ENCODE measurements at places on chromosomes 13 and 19. TPM values are rescaled to one million over a fixed set of nuclear protein-coding genes. Genes with fewer than 3 reads are reported as not detected.

DNA sequence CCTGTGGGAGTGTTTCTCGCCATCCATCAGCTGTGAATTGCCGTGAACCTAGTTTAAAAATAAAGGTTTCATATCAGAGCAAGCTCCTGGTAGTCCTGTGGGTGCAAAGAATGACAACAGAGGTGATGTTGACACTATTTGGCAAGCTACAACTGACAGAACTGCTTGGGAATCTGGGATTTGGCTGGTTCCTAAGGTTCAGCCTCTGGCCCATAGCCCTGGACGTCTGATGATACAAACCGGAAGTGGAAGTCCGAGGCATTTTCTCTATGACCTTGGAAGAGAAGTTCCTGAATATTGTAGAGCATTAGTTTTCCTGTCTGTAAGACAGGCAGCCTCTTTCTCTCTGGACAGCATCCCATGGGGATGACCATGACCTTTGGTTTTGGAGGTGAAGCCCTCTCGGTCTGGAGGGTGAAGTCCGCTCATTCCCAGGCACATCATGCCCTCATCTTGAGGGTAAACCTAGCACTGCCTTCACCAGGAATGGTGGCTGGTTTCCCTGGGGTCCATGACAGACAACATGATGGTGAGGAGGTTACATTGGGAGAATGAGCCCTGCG lies 29.1 kb downstream of the GATAD2A start:
- no peak for DNase-seq

DNA sequence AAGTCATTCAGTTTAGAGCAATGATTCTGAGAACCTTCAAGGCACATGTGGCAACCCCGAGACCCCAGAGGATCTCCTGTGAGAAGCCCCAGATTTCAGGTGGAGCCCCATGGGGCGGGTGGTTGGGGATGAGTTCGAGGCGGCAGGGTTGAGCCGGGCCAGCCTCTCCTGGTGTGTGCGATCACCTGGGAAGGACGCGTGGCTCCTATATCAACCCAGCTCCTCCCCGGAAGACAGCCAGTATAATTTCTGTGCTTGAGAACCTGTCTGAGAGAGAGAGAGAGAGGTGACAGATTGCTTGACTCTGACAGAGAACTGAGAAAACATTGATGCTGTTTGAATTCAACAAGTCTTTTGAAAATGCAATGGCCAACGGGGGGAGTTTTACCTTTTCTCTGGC lies 89.0 kb downstream of the TEX29 start:
- no peak for DNase-seq

GRCh38 chr19:12733369-12734214 lies 892 bp downstream of the TRIR start:
- no peak for DNase-seq

DNA sequence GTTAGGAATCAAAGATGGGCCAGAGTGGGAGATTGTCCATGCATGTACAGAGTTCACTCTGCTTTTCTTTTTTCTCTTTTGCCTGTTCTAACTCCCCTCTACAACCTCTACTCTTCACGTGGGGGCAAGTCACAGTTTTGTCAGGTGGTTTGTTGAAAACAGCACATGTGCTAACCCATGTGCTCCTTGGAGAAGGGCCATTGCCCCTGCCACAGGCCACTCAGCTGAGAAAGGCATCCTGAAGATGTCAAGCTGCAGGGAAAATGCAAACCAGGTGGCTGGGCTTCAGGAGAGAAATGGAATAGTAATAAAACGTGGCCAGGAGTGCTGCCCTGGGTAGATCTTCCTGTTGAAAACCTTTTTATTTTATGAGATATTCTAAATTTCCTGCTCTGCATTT lies 35.3 kb upstream of the SLC10A2 start:
- no peak for DNase-seq

DNA sequence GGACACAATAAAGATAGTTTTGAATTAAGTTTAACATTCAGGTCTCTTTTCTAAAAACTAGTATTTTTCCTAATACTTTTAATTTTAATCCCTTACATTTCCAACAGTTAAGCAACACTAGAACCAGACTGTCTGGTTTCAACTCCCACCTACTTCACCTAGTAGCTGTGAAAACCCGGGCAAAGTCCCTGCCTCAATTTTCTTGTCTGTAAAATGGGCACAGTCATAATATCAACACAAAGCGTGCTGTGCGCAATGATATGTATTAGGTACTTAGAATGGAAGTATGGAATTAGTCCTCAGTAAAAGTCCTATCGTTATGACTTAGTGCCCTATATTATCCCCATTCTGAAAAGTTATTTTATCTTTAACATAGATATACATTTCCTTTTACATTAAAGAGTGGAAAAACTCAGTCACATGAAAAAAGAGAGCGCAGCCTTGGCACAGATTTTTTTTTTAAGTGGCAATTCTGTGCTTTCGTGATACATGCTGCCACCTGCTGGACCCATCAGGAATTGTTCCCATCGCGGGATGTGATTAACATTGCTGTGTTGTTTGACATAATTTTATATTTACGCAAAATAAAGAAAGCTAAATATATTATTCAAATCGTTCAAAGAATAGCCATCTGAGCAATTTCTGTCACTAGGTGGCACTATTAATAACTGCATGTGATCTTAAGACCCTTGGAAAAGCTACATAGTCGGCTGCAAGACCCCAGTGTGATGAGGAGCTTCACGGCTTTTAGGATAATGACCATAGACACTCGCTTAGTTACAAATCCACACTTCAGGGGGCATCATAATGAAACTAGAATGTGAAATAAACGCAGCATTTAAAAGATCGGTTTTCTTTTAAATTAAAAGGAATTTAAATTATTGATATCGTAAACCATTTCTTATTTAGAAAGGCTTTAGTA lies 59.9 kb downstream of the LIG4 start:
- peak; percentile 14 for DNase-seq

- DNase-seq: no peak
Observed at GRCh38 chr13:111326981-111327642, 6.7 kb downstream of the TEX29 start.

- no peak for DNase-seq
Observed at GRCh38 chr19:29887442-29887855, 54.6 kb upstream of the URI1 start.

GRCh38 chr19:10646456-10647159 lies 7.5 kb upstream of the ILF3 start:
- DNase-seq: no peak

- DNase-seq: no peak
Observed at GRCh38 chr13:51298812-51299211, 40.7 kb upstream of the SERPINE3 start.

GRCh38 chr13:34258646-34259386 lies 440.9 kb downstream of the RFC3 start:
- no peak for DNase-seq

DNA sequence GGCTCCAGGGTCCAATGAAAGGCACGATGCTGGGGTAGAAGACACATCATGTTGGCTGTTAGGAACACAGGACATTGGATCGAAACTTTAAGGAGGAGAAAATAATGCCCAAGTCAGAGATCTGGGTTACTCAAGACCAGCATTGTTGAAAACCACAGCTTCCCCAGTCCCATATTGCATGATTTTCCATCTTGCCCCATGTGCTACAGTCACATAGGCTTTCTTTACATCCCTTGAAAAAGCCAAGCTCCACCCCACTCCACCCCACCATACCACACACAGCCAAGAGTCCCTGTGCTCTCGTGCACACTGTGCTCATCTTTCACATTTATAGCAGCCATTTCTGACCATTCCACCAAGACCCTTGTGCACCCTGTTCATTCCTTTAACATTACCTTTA lies 636.2 kb downstream of the DIAPH3 start:
- no peak for DNase-seq

GRCh38 chr19:10718205-10719196 lies 622 bp downstream of the DNM2 start:
- DNase-seq: no peak

DNA sequence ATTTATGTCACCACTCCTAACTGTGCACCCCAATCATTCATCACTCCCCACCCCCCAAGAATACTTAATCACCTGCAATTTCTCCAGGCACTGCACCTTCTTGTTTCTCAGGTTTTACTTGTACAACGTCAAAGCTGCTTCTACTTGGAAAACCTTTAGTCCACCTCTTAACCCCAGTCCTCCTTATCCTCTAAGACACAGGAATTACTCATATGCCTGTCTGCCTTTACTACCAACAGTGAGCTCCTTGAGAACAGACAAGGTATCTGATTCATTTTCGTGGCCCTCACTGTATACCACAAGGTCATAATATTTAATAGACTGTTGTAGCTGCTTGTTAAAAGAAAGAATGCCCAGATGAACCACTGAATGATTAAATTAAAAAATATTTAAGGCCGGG lies 21.0 kb upstream of the NDFIP2 start:
- no peak for DNase-seq

- DNase-seq: no peak
Observed at GRCh38 chr13:97493456-97493855, 59.5 kb downstream of the RAP2A start.

DNA sequence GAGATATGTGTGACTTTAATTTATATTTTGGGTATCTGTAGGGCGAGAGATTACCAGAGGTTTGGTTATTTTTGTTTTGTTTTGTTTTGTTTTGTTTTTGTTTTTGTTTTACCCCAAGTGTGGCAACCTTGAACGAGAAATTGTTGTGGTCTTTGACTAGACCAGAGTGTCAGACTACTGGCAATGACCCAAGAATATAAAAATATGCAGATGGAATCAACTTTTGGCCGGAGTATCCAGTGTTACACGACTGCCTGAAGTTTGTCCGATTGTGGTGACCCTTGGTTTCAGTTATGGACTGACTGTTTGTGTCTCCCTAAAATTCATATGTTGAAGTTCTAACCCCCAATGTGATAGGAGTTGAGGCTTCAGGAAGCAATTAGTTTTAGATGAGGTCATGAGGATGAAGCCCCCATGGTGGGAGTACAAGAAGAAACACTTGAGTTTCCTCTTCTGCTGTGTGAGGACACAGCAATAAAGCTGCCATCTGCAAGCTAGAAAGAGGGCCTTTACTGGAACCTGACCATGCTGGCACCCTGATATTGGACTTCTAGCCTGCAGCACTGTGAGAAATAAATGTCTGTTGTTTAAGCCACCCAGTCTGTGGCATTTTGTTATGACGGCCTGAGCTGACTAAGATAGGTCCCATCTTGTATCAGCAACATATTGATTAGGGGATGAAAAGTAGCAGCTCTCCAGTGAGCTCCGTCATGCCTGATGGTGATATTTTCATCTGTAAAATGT lies 261.7 kb downstream of the MTUS2 start:
- DNase-seq: no peak

- no peak for DNase-seq
Observed at GRCh38 chr13:112734696-112735547, 45.1 kb downstream of the ATP11A start.

DNA sequence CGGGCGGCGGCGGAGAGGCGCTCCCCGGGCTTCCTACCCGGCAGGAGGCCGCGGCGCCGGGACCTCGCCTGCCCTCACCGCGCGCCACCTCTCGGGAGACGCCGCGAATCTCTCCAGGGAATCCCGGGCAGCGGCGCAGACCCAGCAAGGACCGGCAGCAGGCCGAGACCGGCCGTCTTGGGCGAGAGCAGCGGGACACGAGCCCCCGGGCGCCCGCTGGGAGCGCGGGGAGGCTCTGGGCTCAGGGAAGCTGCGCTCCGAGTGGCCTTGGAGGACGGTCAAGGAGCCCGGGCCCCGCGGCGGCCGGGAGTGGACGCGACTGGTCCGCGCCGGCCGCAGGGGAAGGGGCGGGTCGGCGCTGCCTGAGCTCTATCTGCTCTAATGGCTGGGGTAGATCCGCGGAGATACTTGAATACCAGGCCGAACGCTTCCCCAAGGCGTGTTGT lies 14.7 kb downstream of the CDX2 start:
- no peak for DNase-seq

DNA sequence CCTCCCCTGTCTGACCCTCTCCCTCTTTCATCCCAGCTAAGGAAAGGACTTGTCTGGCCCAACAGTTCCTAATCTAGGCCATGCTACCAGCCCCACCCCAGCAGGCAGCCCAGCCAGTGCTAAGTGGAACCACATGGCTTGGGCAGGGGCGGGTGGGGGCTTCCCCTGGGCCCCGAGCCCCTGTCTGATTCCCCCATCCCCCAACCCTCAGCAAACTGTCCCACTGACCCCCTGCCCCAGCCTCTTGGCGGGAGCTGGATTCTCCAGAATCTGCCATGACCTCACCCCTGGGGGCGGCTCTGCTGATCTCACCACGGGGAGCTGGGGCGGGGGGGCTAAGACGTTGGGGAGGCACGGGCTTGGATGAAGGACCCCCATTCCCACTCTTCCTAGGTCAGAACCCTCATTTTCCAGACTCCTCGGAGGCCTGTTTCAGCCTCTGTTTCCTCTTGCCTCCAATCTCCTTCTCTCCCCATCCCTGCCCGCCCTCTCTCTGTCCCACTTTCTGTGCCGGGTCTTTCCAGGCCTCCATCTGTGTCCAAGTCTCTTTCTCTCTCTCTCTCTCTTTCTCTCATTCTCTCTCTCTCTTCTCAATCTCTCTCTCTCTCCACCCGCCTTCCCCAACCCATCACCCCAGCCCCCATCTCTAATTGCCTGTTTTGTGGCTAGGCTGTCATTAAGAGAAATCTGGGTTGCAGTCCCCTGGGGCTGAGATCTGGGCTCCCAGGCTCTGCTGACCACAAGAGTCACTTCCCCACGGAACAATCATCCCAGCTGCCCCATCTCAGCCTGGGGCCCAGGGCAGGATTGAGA lies 2.7 kb downstream of the COL5A3 start:
- DNase-seq: peak; percentile 58

DNA sequence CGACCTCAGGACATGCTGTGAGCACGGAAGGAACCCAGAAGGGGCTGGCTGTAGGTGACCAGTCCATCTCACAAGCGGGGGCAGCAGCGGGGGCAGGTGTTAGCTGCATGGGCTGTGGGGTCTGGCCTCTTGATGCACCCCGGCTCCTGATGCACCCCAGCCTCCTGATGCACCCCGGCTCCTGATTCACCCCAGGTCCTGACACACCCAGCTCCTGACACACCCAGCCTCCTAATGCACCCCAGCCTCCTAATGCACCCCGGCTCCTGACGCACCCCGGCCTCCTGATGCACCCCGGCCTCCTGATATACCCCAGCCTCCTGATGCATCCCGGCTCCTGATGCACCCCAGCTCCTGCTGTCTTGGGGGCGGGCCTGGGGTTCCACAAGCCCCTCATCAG lies 7.4 kb downstream of the LSM7 start:
- DNase-seq: no peak

- no peak for DNase-seq
Observed at GRCh38 chr19:18433735-18434398, 4.1 kb downstream of the ISYNA1 start.

DNA sequence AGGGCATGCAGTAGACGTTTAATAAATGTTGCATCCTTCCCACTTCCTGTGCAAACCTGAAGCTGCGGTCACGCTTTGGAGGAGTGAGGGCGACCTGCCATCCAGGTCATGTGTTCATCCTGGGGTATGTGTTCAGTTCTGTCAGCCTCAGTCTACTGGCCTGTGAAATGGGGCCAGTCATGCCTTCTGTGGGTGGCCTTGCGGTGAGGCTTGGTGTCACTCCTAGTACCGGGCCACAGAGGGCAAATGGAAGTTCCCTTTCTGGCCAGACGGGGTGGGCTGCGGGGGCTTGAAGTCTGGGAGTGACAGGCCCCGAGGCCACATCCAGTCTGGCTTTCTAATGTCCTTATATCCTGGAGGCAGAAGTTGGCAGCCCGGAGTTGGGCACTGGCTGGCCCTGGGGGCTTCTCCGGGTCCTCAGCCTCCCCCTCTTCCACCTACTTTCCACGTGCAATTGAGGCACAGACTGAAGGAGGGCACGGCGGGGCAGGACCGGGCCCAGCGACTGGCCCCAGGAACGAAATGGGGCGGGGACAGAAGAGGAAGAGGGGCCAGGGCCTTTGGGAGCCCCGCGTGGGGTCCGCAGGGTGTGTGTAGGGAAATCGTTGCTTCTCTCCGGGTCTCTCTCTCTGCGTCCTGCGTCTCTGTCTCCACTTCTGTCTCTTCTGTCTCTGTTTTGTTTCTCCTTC lies 11.1 kb downstream of the PDE4A start:
- DNase-seq: no peak

The LINGO3 gene
- 0.13 TPM for polyA plus RNA-seq

The NBEA gene
- polyA plus RNA-seq: 13.1 TPM

The F10 gene
- polyA plus RNA-seq: 16.9 TPM
